Stimulated activated CD8-positive, alpha-beta memory T cell treated with anti-CD3 and anti-CD28 coated beads, Interleukin-2, amount 100 ng/mL, for 1 hour (primary cell): ENCODE measurements at places on chromosomes 13 and 19.
A peak's percentile ranks its signal among the peaks of the same experiment; 100 is the strongest.

DNA sequence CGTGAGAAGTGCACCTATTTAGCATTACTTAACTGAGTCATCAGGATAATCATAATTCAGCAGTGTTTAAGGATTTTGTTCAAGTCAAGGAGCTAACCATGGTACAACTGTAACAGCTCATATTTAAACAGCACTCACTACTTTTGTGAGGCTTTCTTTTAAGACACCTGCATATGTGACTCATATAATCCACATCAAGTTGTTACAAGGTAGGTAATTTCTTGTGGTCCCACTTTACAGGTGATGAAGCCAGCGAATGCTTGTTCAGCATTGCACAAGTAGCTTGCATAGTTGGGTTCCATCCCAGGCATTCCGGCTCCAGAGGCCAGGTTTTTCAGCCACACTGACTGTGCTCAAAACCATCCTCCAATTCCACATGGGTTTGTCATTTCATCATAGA, 569.2 kb downstream of the MYO16 start:
- DNase-seq: no peak

- DNase-seq: no peak
Observed at GRCh38 chr19:39995794-39996193, 1.1 kb upstream of the ZNF546 start.

DNA sequence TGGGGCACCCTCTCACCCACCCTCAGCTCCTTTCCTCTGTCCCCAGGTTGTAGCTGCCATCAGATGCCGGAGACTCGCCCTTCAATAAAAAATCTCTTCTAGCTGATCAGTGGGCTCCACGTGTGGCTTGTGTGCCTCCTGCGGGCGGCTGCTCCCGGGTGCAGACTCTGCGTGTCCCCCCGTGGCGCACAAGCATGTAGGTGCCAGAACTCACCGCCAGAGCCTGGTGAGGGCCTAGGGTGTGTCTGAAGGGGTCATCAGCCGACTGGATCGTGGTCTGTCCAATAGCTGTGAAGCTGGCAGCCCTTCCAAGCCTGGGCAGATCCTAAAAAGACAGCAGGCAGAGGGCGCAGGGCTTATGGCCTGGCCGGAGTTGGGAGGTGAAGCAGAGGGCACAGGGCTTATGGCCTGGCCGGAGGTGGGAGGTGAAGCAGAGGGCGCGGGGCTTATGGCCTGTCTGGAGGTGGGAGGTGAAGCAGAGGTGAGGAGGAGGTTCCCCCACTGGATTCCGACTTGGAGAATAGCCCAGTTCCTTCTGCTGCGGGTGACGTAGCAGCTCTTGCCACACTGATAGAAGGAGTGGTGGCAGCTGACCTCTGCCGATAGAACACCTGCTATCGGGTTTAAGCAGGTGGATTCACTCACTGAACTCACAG, 11.7 kb downstream of the NOP53 start:
- DNase-seq: no peak

GRCh38 chr19:16541526-16542044, 652 bp downstream of the CHERP start:
- DNase-seq: no peak

DNA sequence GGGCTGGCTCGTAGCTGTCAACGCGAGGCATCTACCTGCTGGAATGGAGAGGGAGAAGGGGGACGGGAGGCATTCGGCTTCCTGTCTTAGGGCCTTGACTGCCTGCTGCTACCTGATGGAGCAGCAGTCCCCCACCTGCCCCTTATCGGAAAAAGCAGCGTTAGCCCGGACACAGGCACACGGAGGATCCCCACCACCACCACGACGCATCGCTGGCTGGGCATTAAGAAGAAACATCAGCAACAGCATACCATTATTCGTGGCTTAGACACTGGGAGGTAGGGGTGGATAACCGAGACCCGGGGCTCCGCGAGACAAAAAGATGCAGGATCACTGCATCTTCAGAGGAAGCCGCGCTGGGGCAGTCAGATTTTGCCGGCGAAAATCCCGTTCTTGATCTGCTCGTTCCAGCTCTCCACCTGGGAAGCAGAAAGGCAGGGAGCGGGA, 1.1 kb downstream of the COX6B2 start:
- no peak for DNase-seq

DNA sequence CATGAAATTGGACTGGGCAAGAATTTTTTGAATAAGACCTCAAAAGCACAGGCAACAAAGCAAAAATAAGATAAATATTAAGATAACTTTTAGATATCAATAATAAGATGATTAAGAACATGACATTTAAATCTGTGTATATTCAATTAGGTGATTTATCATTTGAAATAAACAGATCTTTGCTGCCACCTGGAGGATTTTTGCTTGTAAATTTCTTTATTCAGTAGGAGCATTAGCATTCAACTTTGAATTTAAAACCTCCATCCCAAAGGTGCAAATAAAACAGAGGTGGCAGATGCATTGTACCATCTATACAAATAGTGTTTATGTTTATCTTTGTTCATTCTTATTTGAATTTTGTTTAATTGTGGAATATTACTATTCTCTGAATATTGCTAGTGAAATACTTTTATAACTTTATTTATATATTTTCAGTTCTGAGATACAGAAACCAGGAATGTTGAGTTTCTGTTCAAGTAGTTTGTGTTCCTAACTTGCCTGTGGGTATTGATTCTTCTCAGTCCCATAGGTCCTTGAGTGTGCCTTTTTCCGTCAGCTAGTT, 20.9 kb downstream of the COG6 start:
- no peak for DNase-seq

- DNase-seq: no peak
Observed at GRCh38 chr19:42468273-42468796, 25.6 kb upstream of the CXCL17 start.

- no peak for DNase-seq
Observed at GRCh38 chr19:34213283-34213682, 41.0 kb downstream of the LSM14A start.

GRCh38 chr13:76641056-76641455, 245.1 kb downstream of the KCTD12 start:
- DNase-seq: no peak

DNA sequence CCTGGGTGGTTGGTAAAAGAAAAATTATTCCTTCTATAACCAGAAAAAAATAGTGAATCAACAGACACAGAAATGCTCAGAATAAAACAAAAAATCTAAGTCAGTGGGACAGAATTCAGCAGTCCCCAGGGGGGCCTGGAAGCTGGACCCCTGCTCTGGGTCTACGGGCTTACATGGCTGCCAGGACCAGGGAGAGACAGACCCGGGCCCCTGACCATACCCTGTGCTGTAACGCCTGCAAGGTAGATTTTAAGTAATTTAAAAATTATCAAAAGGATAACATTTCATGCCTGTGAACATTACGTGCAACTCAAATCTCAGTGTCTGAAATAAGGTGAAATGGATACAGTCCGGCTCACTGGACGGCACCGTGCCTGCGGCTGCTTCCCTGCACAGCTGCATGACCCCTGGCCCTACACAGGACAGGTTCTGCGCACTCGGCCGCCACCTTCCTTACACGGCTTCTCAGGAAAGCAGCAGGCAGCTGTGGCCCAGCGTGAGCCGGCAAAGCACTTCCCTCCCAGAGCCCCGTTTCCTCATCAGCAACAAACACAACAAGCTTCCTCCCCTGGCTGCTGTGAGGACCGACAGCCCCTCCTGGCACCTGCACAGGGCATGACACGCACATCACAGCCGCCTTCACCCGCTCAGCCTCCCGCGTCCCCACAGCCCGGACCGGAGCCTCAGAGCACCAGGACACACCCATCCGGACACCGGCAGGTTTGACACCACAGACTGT, 22.2 kb downstream of the RASA3 start:
- DNase-seq: peak; percentile 52

GRCh38 chr13:109949397-109949796, 163.0 kb upstream of the IRS2 start:
- DNase-seq: no peak

GRCh38 chr13:113915786-113916329, 52.0 kb upstream of the GAS6 start:
- DNase-seq: no peak

DNA sequence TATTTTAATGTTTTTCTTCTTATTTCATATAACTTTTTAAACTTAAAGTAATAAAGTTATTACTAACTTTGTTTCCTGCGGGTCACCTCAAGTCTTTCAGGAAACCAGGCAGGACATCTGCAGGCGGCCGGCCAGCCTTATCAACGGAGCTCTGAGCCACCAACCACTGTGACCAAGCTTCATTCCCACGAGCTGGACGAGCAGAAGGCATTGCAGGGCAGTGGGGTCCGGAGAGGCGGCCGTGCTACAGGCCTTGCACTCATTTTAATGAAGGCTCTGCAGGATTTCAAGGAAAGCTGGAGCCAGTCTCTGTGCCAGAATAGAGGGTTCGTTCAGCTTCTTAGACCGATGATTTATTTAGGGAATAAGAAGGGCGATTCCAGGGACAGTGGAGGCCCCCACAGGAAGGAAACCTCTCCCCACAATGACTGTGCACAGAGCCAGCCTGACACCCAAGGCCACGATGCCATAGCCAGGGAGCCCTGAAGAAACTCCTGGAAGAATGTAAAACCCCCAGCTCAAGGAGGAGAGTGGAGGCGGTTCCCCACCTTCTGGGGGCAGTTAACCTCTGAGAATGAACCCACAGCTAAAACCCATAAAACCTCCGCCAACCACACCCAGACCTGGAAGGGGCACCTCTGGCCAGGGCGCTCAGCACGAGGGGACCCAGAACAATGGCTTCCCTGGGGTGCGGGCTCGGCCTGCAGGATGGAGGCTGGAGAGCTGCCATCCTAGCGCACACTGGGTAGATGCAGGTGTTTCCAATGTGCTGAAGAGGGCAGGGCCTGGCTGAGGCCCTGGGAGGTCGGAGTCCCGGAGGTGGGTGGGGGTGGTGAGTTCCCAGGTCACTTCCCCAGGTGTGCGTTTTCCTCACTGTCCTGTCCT, 75.0 kb downstream of the RASA3 start:
- DNase-seq: no peak

DNA sequence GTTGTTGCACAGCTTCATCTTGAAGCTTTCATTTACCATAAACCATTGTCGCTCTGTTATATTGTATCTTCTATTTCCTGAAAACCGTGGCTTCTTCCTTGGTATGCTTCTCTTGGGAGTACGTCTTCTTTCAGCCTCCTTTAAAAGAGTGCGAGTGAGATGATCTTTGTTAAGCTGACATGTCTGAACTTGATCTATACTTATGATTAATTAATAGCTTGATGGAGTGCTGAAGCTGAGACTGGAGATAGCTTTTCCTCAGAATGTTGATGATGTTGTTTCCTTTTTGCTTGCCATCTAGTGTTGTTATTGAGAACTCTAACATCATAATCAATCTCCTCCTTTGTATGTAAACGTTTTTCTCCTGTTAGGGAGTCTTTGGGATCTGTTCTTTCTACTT, 529.3 kb upstream of the SPRY2 start:
- no peak for DNase-seq

GRCh38 chr19:15305582-15306334, 26.6 kb downstream of the BRD4 start:
- DNase-seq: no peak

DNA sequence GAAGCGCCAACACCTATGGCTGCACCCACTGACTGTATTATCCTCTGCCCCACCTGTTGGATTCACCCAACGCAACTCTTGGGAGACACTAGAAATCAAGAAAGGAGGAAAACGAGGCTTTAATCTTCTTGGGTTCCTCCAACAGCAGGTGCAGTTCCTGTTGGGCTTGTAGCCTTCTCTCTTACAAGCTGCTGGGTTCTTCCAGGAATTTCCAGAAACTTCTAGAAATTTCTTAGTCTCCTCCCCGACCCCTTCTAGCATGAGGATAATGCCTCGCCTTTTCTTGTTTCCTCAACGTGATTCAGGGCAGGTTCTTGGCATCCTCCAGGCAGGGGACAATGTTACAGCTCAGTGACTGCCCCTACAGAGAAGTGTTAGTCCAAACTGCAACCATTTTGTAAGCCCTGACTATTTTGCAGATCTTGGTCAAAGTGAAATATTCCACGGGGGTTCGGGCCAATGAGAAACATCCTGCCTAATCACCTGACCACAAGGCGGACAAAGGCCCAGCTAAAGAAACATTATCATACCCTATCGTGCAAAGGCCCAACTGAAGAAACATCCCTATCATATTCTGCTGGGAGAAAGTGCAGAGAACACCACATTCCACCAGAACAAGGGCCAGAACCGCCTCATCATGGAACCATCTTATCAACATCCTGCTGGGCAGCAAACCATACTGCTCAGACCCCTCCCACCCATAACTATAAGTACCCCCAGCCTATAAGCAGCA, 614 bp upstream of the PNMA8A start:
- DNase-seq: no peak

DNA sequence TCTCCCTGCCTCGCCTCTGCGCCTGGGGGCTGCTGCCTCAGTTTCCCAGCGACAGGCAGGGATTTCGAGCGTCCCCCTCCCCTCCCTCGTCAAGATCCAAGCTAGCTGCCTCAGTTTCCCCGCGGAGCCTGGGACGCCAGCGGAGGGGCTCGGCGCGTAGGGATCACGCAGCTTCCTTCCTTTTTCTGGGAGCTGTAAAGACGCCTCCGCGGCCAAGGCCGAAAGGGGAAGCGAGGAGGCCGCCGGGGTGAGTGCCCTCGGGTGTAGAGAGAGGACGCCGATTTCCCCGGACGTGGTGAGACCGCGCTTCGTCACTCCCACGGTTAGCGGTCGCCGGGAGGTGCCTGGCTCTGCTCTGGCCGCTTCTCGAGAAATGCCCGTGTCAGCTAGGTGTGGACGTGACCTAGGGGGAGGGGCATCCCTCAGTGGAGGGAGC, 722 bp upstream of the ICAM1 start:
- peak; percentile 51 for DNase-seq

- DNase-seq: no peak
Observed at GRCh38 chr13:109963960-109964563, 177.7 kb upstream of the IRS2 start.

GRCh38 chr19:46660551-46661019, 397 bp downstream of the DACT3 start:
- DNase-seq: no peak

DNA sequence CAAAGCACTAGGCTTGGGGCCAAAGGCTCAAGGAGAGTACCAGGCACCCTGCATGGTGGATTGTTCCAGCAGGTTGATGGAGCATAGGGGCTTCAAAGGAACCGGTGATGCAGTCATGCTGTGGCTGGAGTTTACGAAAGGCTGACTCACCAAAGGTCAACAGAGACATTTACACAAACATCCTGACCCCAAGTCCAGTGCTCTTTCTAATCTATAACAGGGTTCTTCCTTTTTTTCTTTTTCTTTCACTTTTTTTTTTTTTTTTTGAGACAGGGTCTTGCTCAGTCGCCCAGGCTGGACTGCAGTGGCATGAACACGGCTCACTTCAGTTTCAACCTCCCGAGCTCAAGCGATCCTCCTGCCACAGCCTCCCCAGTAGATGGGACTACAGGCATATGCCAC, 35.6 kb upstream of the TPTE2 start:
- DNase-seq: no peak

GRCh38 chr19:12821761-12822160, 12.6 kb downstream of the RTBDN start:
- no peak for DNase-seq

GRCh38 chr19:15216363-15216762, 15.6 kb upstream of the NOTCH3 start:
- no peak for DNase-seq

- no peak for DNase-seq
Observed at GRCh38 chr13:27147530-27148170, 24.0 kb downstream of the USP12 start.

- no peak for DNase-seq
Observed at GRCh38 chr13:78497702-78498355, 105.5 kb downstream of the POU4F1 start.
